ENCODE measurements at places on chromosomes 16 and 17.

DNA sequence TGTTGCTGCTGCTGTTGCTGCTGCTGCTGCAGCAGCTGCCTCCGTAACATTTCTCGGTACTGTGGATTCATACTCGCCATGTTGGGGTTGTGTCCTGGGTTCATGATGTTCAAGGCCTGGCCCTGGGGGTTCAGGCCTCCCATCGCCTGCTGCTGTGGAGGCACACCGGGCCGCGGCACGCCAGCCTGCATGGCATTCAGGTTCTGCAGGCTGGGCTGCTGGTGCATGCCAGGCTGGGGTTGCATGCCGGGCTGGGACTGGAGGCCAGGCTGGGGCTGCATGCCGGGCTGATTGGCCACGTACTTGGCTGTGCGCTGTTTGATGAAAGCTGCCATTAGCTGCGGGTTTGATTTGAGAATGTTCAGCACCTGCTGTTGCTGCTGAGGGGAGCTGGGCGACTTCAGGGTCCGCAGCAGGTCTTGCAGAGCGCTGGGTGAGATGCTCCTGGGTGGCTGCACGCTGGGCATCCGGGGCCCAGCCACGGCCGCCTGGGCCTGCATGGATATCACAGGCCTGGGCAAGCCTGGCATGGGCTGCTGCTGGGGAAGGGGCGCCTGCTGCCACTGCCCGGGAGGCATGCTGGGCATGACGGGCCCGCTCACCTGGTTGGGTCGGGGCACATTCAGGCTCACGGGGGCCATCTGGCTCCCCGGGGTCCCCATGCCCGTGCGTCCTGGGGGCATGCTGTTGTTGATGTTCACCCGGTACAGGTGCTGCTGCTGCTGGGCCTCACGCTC lies 11.3 kb upstream of the TRAP1 start:
- DNase-seq: no peak

DNA sequence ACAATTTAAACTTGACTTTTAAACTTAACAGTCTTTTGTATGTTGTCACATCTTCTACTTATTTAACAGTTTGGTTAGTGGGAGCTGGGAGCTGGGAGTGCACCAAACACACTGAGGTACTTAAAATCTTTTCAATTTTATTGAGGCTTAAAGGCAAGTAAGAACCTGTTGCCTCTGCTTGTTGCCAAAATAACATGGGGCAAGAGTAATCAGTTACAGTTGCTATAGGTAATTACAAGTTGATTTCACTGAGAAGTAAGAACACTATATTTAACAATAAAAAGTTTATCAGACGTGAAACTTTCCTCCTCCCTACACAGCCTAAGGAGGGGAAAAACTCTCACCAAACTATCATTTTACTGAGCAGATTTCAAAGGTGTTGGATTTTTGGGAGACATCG lies 135.2 kb downstream of the FTO start:
- DNase-seq: no peak

DNA sequence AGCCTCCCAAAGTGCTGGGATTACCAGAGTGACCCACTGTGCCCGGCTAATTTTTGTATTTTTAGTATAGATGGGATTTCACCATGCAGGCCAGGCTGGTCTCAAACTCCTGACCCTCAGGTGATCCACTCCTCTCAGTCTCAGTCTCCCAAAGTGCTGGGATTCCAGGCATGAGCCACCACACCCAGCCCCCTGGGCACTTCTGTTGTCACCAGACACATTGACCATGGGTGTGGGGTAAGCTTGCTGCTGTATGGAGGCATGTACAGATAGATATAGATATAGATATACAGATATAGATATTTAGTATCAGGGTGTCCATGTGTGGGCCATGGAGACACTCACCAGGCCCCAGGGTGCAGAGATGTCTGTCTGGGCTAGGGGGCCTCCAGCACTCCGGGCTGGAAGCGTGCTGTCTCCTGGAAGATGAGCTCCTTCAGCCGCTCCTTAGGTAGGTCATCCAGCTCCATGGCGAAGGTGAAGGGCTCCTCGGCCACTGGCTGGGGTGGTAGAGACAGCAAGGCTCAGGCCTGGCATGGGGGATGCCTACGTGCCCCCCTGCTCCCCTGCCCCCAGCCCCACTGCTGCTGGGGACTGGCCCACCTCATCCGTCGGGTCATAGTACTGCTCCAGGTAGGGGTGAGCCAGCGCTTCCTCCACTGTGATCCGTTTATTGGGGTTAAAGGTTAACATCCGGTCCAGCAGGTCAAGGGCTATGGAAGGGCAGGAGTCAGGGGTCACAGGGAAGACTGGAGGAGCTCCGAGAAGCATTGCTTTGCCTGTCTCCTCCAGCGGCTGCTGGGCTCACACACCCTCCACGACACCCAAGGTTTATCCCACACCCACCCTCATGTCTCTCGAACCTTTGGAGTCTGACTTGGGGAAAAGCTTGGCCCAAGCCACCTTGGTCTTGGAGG lies 3.2 kb upstream of the GDPD3 start:
- DNase-seq: no peak

- no peak for DNase-seq
Observed at GRCh38 chr17:67891481-67892119, 66.3 kb downstream of the BPTF start.

- no peak for DNase-seq
Observed at GRCh38 chr17:81404558-81405165, 9.4 kb downstream of the BAHCC1 start.

- DNase-seq: no peak
Observed at GRCh38 chr17:37450112-37450511, 39.6 kb upstream of the DUSP14 start.

- DNase-seq: no peak
Observed at GRCh38 chr17:76011951-76012350, 11.3 kb downstream of the CDK3 start.

DNA sequence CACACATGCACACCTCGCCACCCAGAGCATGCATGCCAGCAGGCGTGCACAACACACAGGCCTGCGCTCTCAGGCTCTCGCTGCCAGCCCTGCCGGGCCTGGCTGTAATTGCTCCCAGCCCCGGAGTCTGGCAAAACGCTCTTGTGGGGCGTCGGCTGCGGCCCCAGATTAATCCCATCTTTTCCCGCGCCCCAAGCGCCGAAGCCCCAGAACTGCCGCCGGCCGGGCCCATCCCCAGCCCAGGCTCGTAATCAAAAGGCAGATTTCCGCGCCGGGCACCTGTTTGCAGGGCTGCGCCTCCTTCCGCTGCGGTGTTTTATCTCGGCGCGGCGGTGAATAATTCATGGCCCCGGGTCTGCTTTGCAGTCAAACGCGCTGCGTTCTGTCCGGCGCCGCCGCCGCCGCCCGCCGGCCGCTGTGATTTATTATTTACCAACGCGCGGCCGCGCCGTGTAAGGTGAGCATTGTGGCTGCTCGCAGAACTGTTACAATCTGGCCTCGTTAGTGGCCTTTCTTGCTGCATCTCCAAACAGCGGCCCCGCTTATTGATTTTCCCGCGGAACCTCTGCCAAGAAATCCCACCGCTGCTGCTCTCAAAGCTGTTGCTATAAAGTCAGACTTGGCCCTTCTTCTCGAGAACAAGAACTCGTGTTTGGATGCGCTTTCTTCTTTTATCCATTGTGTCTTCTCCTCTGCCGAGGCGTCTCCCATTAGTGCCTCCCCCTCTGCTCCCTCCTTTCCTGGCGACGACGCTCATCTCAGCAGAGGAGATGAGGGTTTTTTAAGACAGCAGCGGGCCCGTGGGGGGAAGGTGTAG lies 126.1 kb downstream of the IRX5 start:
- no peak for DNase-seq

DNA sequence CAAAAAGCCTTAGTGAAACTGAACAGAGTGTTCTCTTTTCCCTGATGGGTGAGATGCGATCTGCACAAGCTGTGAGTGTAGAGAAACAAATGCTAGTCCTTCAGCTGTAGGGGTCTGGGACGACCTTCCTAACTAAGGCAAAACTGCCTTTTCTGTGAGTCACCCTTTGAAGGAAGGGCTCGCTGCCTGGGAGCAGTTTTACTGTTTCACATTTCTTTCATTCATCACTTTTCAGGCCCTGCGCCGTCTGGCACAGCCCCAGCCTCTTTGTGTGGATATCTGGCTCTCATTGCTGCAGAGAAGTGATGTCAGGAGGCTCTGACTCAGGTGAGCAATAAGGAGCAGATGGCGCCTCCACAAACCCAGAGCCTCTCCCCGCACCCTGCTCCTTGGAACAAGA lies 57.4 kb downstream of the HS3ST3A1 start:
- DNase-seq: no peak

- no peak for DNase-seq
Observed at GRCh38 chr17:7552621-7553051, 3.8 kb downstream of the TNFSF12 start.

DNA sequence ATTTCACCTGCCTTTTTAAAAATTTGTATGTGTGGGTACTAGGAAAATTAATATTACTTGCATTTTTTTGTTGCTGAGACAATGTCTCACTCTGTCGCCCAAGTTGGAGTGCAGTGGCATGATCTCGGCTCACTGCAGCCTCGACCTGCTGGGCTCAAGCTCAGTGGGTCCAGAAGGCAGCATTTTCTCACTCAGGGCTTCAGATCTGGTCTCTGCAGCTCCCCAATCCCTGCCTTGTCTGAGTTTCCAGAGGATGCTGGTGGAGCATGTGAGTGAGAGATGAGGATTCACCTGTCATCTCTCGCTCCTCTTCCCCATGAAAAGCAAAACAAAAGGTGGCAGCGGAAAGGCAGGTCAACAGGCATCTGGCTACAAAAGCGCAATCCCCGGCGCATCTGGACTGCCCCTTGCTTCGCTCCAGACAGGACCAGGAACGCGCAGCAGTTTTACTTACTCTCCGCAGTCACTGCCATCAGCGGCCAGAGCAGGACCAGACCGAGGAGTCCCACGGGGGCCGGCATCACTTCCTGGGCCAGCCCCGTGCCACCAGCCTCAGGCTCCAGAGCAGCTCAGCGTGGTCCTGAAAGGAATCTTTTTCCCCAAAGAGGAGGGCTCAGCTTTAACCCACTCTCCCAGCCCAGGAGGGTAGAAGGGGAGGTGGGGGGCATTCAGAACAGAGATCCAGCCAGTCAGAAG lies 59.9 kb downstream of the LITAF start:
- no peak for DNase-seq

- peak; percentile 68 for DNase-seq
Observed at GRCh38 chr17:77372444-77373298, 231.9 kb downstream of the SEC14L1 start.

- no peak for DNase-seq
Observed at GRCh38 chr16:54400261-54400660, 113.7 kb upstream of the IRX3 start.

- peak; percentile 97 for DNase-seq
Observed at GRCh38 chr17:7023576-7024401, 939 bp downstream of the BCL6B start.

DNA sequence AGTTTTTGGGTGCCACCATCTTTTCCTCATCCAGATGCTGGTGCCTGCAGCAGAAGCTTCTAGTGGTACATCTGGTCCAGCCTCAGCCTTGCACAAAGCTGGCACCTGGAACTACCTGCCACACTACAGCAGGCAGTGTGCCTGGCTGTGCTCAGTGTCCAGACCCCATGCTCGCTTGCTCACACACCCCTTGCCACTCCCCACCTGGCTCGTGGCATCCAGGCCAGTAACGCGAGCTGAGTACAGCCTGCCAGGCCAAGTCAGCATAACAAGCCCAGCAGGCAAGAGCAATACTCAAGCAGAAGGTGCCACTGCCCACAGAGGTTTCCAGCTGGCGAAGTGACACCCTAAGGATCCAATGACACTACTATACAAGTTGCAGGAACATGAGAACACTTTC lies 29.7 kb upstream of the KIF2B start:
- no peak for DNase-seq

DNA sequence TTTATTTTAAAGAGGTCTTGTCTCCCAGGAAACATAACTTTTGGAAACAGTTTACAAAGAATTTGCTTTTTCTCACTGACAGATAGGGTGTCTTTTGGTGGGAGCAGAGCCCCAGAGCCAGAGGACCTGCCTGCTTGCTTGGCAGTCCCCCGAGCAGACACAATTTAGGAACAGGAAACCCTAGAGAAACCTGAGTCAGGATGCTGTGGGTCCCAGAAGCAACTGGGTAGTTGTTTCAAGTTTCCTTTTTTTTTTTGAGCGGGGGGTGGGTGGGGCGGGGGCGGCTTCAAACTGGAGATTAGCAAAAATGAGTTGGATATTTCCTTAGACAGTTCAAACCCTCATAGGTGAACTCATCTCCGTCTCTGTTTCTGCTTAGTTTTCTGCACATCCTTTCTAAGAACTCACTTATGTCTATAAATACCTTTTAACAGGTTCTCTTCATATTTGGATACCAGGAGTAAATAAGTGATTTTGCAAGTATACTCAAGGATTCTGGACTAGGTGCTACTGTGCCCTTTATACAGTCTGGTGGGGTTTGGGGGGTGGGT lies 135.1 kb downstream of the PRKCA start:
- no peak for DNase-seq

DNA sequence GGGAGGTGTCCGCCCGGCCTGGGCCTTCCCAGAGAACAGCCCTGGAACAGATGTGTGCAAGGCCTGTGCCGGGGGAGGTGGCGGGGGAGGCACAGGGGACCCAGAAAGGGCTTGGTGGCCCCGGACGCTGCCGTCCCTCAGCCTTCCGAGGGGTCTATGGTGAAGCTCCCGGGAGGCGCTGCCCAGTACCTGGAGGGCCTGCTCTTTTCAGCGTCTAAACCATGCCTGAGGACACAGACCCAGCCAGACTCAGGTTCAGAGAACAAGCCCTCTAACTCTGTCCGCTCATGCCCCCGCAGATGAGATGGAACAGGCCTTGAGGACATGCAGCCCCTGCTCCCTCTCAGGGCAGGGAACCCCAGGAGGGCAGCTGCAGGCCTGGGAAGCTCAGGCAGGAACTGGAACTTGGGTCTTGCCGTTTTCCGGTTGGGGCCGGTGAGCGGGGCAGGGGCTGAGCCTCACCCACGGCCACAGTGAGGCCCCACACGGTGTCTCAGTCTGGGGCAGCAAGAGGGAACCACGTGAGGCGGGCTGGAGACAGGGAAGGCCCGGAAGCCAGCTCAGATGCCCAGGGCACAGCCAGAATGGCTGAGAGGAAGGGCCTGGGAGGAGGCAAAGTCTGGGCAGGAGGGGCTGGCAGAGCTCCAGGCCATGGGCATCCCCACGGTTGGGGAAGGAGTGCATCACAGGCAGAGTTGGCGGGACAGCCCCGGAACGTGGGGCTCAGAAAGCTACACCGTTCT lies 12.5 kb downstream of the SLC16A3 start:
- DNase-seq: peak; percentile 80

DNA sequence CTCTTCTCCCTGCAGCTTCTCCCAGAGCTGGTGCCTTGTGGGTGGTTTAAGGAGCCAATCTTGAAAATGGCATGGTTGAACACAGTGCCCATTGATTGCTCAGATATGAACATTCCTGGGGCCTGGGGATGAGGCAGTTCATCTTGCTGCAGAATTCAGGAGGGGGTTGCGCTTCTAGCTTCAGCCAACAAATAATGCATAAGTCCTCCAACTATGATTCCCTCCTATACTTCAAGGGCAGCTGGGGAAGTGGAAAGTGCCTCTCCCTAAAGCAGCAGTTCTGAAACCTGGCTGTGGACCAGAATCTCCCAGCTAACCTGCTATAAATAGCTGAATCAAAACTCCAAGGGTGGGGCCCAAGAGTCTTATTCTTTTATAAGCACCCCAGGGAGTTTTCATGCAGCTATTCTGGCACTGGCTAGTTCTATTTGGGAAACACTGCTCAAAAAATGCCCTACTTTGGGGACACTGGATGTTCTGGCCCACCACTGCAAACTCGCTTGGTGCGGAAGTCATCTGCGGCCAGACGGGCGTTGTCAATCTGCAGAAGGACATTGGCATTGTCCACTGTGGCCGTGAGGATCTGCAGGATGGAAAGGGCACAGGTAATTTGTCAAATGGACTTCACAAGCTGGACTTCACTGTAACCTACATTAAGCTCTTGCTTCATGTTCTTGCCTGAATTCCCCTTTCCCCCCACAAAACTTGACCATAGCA lies 130.3 kb downstream of the CCDC144A start:
- DNase-seq: no peak
